Pancreas (tissue), 10 donors: ENCODE measurements at places on chromosomes 4 and X. TPM values are rescaled to one million over a fixed set of nuclear protein-coding genes. Genes with fewer than 3 reads are reported as not detected.

Gene PASD1
- not detected for polyA plus RNA-seq

Gene PF4V1
- polyA plus RNA-seq, result not detected

Gene DMD
- polyA plus RNA-seq, result 9.1 TPM

Gene BMPR1B
- 0.46 TPM for polyA plus RNA-seq

Gene CYTL1
- 0.23 TPM for polyA plus RNA-seq

Gene NMU
- not detected for polyA plus RNA-seq

Gene CA5B
- polyA plus RNA-seq, result 2.6 TPM

Gene ZDHHC9
- polyA plus RNA-seq, result 7.0 TPM

Gene HERC5
- 2.2 TPM for polyA plus RNA-seq

Gene LRCH2
- polyA plus RNA-seq, result 0.38 TPM

Gene PAGE1
- not detected for polyA plus RNA-seq

Gene NAT8L
- polyA plus RNA-seq, result 7.2 TPM

Gene EVC
- polyA plus RNA-seq, result 10.3 TPM

Gene USP53
- 12.4 TPM for polyA plus RNA-seq

Gene SLIT2
- polyA plus RNA-seq, result 0.82 TPM

Gene EMCN
- polyA plus RNA-seq, result 4.6 TPM

Gene PSAPL1
- not detected for polyA plus RNA-seq

Gene UVSSA
- 19.5 TPM for polyA plus RNA-seq

Gene HSPA4L
- polyA plus RNA-seq, result 2.0 TPM

Gene MAGEA2
- not detected for polyA plus RNA-seq

Gene NR3C2
- 2.5 TPM for polyA plus RNA-seq

Gene SASH3
- 1.0 TPM for polyA plus RNA-seq

Gene SMAD1
- polyA plus RNA-seq, result 2.6 TPM

Gene IRS4
- polyA plus RNA-seq, result not detected

Gene MAGEB2
- not detected for polyA plus RNA-seq

Gene UGT2A3
- 6.5 TPM for polyA plus RNA-seq

Gene CTAG1A
- polyA plus RNA-seq, result not detected

Gene DGKK
- polyA plus RNA-seq, result not detected

Gene NALF2
- polyA plus RNA-seq, result 1.1 TPM

Gene GLOD5
- 0.99 TPM for polyA plus RNA-seq

Gene SYTL5
- polyA plus RNA-seq, result 0.77 TPM

Gene TBC1D1
- polyA plus RNA-seq, result 22.1 TPM

Gene ATP10D
- polyA plus RNA-seq, result 2.1 TPM

Gene DACH2
- 0.27 TPM for polyA plus RNA-seq

Gene NLGN3
- polyA plus RNA-seq, result 0.33 TPM

Gene BCORL1
- polyA plus RNA-seq, result 3.7 TPM

Gene ARMCX4
- polyA plus RNA-seq, result 11.9 TPM

Gene TLR6
- 0.11 TPM for polyA plus RNA-seq
